ENCODE measurements at places on chromosomes 16 and 17. TPM values are rescaled to one million over a fixed set of nuclear protein-coding genes. Genes with fewer than 3 reads are reported as not detected.

Gene MAP1LC3B
- 93.8 TPM for total RNA-seq

Gene NUDT7
- total RNA-seq, result 5.2 TPM

Gene TGFB1I1
- 8.7 TPM for total RNA-seq

Gene SLC22A31
- 53.7 TPM for total RNA-seq

DNA sequence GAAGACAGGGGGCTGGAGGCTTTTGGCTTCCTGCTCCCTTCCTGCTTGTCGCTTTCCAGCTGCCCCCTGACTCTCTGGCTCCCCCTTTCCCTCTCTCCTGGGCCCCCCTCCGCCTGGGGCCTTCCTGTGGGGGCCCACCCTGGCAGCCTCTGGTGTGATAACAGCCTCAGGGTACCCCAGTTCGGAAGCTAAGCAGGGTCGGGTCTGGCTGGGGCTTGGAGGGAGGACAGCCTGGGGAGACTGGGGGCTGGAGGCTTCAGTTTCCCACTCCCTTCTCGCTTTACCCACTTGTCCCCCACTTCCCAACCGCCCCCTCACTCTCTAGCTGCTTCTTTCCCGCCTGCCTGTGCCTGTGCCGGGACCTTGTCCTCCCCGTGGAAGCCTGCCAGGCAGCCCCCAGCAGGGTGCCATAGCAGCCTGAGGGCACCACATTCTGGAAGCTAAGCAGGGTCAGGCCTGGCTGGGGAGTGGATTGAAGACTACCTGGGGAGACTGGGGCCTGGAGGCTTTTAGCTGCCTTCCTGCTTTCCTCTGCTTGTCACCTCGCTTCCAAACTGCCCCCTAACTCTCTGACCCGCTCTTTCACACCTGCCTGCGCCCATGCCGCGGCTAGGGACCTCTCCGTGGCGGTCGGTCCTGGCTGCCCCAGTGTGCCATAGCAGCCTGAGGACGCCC, 2275.5 kb downstream of the TP53TG3F start:
- peaks cover 5% of the 10 kb centered on the region for H3K4me1 ChIP-seq
- no peak overlapping the region for H3K27ac ChIP-seq
- H3K27me3 ChIP-seq, result no peaks in the 10 kb centered on the region
- H3K36me3 ChIP-seq, result no peaks in the 10 kb centered on the region
- H3K4me3 ChIP-seq, result no peak overlapping the region

- peaks cover 4% of the 10 kb centered on the region for H3K4me1 ChIP-seq
- no peak overlapping the region for H3K4me3 ChIP-seq
- H3K36me3 ChIP-seq, result no peaks in the 10 kb centered on the region
- no peaks in the 10 kb centered on the region for H3K27me3 ChIP-seq
- DNase-seq, result no peak
- no peak overlapping the region for H3K27ac ChIP-seq
Observed at GRCh38 chr17:68096111-68096510, 60.6 kb downstream of the KPNA2 start.

- H3K4me3 ChIP-seq, result no peak overlapping the region
- DNase-seq, result no peak
- H3K27me3 ChIP-seq, result no peaks in the 10 kb centered on the region
- no peak overlapping the region for H3K27ac ChIP-seq
- H3K4me1 ChIP-seq, result no peaks in the 10 kb centered on the region
- peaks cover 18% of the 10 kb centered on the region for H3K36me3 ChIP-seq
Observed at GRCh38 chr16:11557801-11558200, 28.9 kb downstream of the LITAF start.

GRCh38 chr16:19705146-19705501, 12.9 kb downstream of the KNOP1 start:
- no peaks in the 10 kb centered on the region for H3K27me3 ChIP-seq
- peak overlapping the region; percentile 24 for H3K27ac ChIP-seq
- no peak overlapping the region for H3K4me3 ChIP-seq
- no peak for DNase-seq
- peaks cover 45% of the 10 kb centered on the region for H3K36me3 ChIP-seq

- no peaks in the 10 kb centered on the region for H3K27me3 ChIP-seq
- no peak overlapping the region for H3K27ac ChIP-seq
- no peak overlapping the region for H3K4me3 ChIP-seq
- no peaks in the 10 kb centered on the region for H3K36me3 ChIP-seq
- no peaks in the 10 kb centered on the region for H3K4me1 ChIP-seq
- no peak for DNase-seq
Observed at GRCh38 chr16:82535262-82535661, 91.5 kb upstream of the CDH13 start.

- H3K4me1 ChIP-seq, result peaks cover 5% of the 10 kb centered on the region
- H3K27ac ChIP-seq, result no peak overlapping the region
- no peaks in the 10 kb centered on the region for H3K27me3 ChIP-seq
- DNase-seq, result no peak
- H3K4me3 ChIP-seq, result no peak overlapping the region
Observed at GRCh38 chr16:4583906-4584305, 27.8 kb downstream of the C16orf96 start.

- no peaks in the 10 kb centered on the region for H3K36me3 ChIP-seq
- H3K27ac ChIP-seq, result no peak overlapping the region
- H3K4me3 ChIP-seq, result no peak overlapping the region
Observed at GRCh38 chr17:78022425-78022824, 63.9 kb downstream of the TNRC6C start.

- no peaks in the 10 kb centered on the region for H3K27me3 ChIP-seq
- H3K4me1 ChIP-seq, result no peaks in the 10 kb centered on the region
- no peaks in the 10 kb centered on the region for H3K36me3 ChIP-seq
- no peak for DNase-seq
- no peak overlapping the region for H3K4me3 ChIP-seq
- no peak overlapping the region for H3K27ac ChIP-seq
Observed at GRCh38 chr17:34154961-34155730, 99.9 kb upstream of the CCL2 start.

DNA sequence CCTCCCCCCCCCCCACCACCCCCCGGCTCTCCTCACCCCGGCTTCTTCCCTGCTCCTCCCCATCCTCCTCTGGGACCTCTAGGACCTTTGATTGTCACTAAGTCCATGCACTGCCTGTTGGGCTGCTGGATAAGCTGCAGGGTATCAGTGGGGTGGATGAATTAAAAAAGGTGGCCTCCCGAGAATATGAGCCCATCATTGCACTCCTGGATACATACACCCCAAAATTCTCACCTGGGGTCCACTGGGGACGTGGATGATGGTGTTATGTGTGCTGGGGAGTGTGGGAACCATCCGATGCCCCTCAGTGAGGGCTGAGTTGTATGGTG, 88.8 kb downstream of the IRF8 start:
- H3K4me3 ChIP-seq, result no peak overlapping the region
- H3K27me3 ChIP-seq, result peaks cover 81% of the 10 kb centered on the region
- DNase-seq, result no peak
- no peaks in the 10 kb centered on the region for H3K4me1 ChIP-seq

- H3K36me3 ChIP-seq, result no peaks in the 10 kb centered on the region
- H3K27ac ChIP-seq, result no peak overlapping the region
- DNase-seq, result peak; percentile 51
- no peak overlapping the region for H3K4me3 ChIP-seq
- H3K4me1 ChIP-seq, result peaks cover 13% of the 10 kb centered on the region
Observed at GRCh38 chr16:21260870-21261791, 17.0 kb downstream of the CRYM start.

GRCh38 chr17:1562176-1562643, 382 bp downstream of the PITPNA start:
- H3K27me3 ChIP-seq, result no peaks in the 10 kb centered on the region
- H3K4me3 ChIP-seq, result peak overlapping the region; percentile 71
- DNase-seq, result no peak

GRCh38 chr17:35022536-35023063, 40.9 kb downstream of the RFFL start:
- H3K27ac ChIP-seq, result no peak overlapping the region
- H3K27me3 ChIP-seq, result no peaks in the 10 kb centered on the region
- DNase-seq, result no peak

GRCh38 chr16:83272843-83273242, 534.9 kb upstream of the HSBP1 start:
- H3K27ac ChIP-seq, result no peak overlapping the region
- H3K36me3 ChIP-seq, result no peaks in the 10 kb centered on the region
- no peaks in the 10 kb centered on the region for H3K4me1 ChIP-seq
- no peaks in the 10 kb centered on the region for H3K27me3 ChIP-seq

- H3K27me3 ChIP-seq, result no peaks in the 10 kb centered on the region
- H3K36me3 ChIP-seq, result no peaks in the 10 kb centered on the region
- H3K4me1 ChIP-seq, result peaks cover 12% of the 10 kb centered on the region
- no peak overlapping the region for H3K4me3 ChIP-seq
Observed at GRCh38 chr17:64200080-64201032, 62.7 kb downstream of the TEX2 start.

- no peaks in the 10 kb centered on the region for H3K36me3 ChIP-seq
- no peak for DNase-seq
- H3K4me3 ChIP-seq, result no peak overlapping the region
- H3K27me3 ChIP-seq, result 0 out of 2 replicates have a peak, but pooled peaks cover 5% of the 10 kb centered on the region
- H3K27ac ChIP-seq, result no peak overlapping the region
Observed at GRCh38 chr16:84813141-84813934, 6.4 kb upstream of the CRISPLD2 start.

- no peaks in the 10 kb centered on the region for H3K4me1 ChIP-seq
- H3K27me3 ChIP-seq, result no peaks in the 10 kb centered on the region
- H3K4me3 ChIP-seq, result no peak overlapping the region
- H3K36me3 ChIP-seq, result peaks cover 5% of the 10 kb centered on the region
- no peak overlapping the region for H3K27ac ChIP-seq
Observed at GRCh38 chr16:22285080-22285479, 12.1 kb upstream of the POLR3E start.

GRCh38 chr17:39767147-39767546, 29.4 kb downstream of the GRB7 start:
- H3K27me3 ChIP-seq, result peaks cover 9% of the 10 kb centered on the region
- H3K36me3 ChIP-seq, result no peaks in the 10 kb centered on the region
- H3K4me1 ChIP-seq, result peaks cover 12% of the 10 kb centered on the region
- no peak for DNase-seq

- no peak for DNase-seq
- H3K36me3 ChIP-seq, result no peaks in the 10 kb centered on the region
- H3K27ac ChIP-seq, result no peak overlapping the region
- no peaks in the 10 kb centered on the region for H3K4me1 ChIP-seq
- H3K27me3 ChIP-seq, result peaks cover 54% of the 10 kb centered on the region
Observed at GRCh38 chr16:77328274-77328673, 106.6 kb downstream of the ADAMTS18 start.

GRCh38 chr17:77843896-77844295, 114.6 kb upstream of the TNRC6C start:
- no peak overlapping the region for H3K4me3 ChIP-seq
- no peak overlapping the region for H3K27ac ChIP-seq
- no peak for DNase-seq
- peaks cover 9% of the 10 kb centered on the region for H3K4me1 ChIP-seq
- H3K27me3 ChIP-seq, result no peaks in the 10 kb centered on the region

DNA sequence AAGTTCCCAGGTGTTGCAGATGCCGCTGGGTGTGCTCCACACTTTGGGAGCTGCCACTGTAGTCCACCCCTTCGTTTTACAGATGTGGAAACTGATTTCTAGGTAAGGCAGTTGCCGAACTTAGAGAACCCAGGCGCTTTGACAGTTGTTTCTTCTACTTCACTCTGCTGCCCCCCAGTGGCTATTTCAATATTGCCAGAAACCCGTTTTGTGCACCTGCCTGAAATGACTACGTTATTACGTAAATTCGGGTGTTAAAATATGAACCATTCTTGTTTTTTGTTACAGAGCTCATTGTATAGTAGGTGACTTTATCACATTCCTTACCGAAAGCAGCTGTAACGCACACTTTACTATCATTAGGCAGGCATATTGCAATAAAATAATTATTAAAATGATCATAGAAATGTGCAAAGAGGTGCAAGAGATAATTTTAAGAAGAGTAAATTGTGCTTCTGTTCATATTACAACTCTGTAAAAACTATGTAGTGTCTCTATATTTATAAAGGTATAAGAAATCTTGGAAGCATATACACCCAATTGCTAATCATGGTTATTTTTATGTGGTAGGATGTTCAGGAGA, 44.9 kb downstream of the OTOA start:
- no peaks in the 10 kb centered on the region for H3K4me1 ChIP-seq
- no peak overlapping the region for H3K27ac ChIP-seq
- H3K27me3 ChIP-seq, result no peaks in the 10 kb centered on the region
- DNase-seq, result peak; percentile 10

GRCh38 chr16:23060458-23061320, 88.6 kb downstream of the USP31 start:
- no peak overlapping the region for H3K4me3 ChIP-seq
- H3K27me3 ChIP-seq, result peaks cover 5% of the 10 kb centered on the region
- no peak overlapping the region for H3K27ac ChIP-seq
- DNase-seq, result peak; percentile 47

DNA sequence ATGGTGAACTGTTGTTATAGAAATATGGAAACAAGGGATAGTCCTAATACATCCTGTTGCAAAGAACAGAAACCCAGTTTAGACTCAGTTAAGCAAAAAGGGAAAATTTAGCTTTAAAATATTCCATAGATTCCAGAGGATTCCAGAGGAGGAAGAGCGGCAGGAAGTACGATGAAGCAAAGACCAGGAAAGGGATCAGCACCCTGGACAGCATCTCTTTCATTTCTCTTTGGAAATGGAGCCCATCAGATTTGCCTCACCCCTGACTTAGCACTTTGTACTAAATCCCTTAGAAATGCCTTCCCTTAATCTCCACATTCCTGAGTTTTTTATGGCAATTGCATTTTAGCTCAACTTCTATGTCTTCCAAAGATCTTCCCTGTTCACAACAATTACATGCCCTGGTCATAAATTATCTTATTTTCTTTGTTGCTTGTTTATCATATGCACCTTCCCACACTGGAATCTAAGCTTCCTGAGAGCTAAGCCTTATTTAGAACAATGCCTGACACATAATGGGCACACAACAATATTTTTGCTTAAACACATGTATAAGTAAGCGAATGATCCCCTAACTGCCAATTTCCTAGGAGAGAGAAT, 150.0 kb upstream of the RBFOX1 start:
- no peaks in the 10 kb centered on the region for H3K36me3 ChIP-seq
- no peak for DNase-seq
- H3K27ac ChIP-seq, result no peak overlapping the region
- H3K4me1 ChIP-seq, result no peaks in the 10 kb centered on the region
- no peak overlapping the region for H3K4me3 ChIP-seq

DNA sequence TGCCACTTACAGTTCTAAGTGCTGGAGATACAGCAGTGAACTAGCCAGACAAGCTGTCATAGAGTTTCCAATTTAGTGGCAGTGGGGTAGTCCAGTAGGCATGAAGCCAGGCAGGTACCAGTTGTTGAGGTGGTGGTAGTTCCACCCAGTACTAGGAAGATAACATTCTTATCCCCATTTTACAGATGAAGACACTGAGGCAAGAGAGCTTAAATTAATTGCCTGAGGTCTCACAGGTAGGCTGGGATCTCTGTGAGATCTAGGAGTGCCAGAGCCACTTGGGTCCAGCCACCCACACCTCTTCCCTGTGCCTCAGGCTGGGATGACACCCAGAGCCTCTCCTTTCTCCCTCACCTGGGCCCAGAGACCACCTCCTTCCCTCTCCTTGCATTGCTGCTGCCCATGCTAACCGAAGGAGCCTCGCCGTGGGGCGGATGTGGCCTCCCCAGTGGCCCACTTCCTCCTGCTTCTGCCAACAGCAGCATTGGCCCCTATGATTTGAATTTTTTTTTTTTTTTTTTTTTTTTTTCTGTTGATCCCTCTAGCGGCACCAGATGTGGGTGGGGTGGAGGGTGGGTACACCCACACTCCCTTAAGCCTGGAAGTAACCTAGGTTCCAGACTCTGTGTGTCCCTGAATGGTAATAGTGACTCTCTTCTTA, 114.0 kb downstream of the PRKCB start:
- H3K27me3 ChIP-seq, result peaks cover 62% of the 10 kb centered on the region
- H3K4me3 ChIP-seq, result no peak overlapping the region
- no peaks in the 10 kb centered on the region for H3K36me3 ChIP-seq
- no peaks in the 10 kb centered on the region for H3K4me1 ChIP-seq
- DNase-seq, result no peak

- no peaks in the 10 kb centered on the region for H3K36me3 ChIP-seq
- no peak for DNase-seq
- peaks cover 12% of the 10 kb centered on the region for H3K4me1 ChIP-seq
- no peak overlapping the region for H3K27ac ChIP-seq
- peaks cover 7% of the 10 kb centered on the region for H3K27me3 ChIP-seq
Observed at GRCh38 chr16:20673071-20673806, 24.2 kb downstream of the ACSM1 start.

All from HCT116 (cell line).